Pericardium fibroblast (primary cell): ENCODE measurements at places on chromosomes 1 and 21. TPM values are rescaled to one million over a fixed set of nuclear protein-coding genes. Genes with fewer than 3 reads are reported as not detected.

Gene EGLN1
- 31.6 and 47.1 TPM in 2 replicates for total RNA-seq

Gene HSD3B2
- total RNA-seq = not detected in 2 replicates

Gene ATP1A4
- total RNA-seq = not detected in 2 replicates

Gene NFASC
- 3.2 and 13.0 TPM in 2 replicates for total RNA-seq

Gene CHD5
- total RNA-seq = under 0.01 TPM in 2 replicates
